RCC 7860 (cell line): ENCODE measurements at places on chromosomes 16 and 17.

DNA sequence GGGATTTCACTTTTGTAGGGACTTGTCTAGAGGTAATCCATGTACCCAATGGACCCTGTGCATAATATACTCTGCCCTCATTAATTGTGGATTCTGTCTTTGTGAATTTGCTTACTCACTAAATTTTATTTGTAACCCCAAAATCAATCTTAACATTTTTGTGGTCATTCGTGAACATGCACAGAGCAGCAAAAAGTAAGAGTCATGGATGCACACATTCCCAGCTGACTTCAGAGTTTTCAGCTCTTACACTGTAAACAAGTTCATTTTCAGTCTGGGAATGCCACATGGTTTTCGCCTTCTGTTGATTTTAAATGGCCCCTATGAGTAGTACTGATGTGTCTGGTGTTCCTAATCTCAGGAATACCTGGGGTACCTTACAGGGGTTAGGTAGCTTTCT lies 24.3 kb downstream of the TAC4 start:
- no peak for DNase-seq

- no peak for DNase-seq
These were observed 38.2 kb downstream of the USP32 start for GRCh38 chr17:60353773-60354172.

- DNase-seq, result no peak
These were observed 4.5 kb downstream of the CBX8 start for GRCh38 chr17:79792341-79792871.

- peak; percentile 31 for DNase-seq
These were observed 201.2 kb upstream of the HSBP1 start for GRCh38 chr16:83606486-83607030.

- no peak for DNase-seq
These were observed 3.6 kb downstream of the CBX8 start for GRCh38 chr17:79792984-79793923.

GRCh38 chr16:79977940-79978836 lies 377.7 kb upstream of the MAF start:
- no peak for DNase-seq

GRCh38 chr17:2214047-2214928 lies 89.3 kb downstream of the SMG6 start:
- DNase-seq, result peak; percentile 9

GRCh38 chr17:43702637-43703036 lies 40.9 kb upstream of the MEOX1 start:
- no peak for DNase-seq

DNA sequence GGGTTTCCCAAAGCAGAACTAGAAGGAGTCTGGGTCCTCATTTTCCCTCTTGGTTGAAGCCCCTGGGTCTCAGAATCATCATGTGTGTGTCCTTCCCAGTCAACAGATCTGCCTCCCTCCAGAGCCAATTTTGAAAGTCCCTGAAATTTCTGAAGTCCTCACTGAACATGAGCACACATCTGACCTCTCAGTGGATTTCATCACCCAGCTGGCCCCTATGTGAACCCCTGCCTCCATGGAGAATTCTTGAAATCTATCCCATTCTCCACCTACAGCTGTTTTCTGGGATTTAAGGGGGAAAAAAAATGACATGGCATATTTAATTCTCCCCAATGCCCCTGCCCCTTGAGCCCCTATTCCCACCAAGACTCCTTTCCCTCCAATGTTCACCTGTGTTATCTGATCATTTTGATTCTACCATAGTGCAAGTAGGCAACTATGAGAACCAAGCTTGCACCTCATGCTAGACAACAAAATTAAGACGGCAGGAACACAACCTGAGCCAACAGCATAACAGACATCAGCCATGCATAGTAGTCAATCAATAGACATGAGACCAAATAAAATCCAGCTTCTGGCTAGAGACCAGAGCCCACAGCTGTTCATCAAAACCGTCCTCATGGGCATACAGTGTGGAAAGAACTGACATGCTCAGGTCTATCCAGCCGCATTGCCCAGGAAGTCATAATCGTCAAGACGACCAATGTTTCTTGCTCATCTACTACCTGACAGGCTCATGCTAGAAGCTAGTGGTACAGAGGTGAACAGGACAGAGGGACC lies 14.9 kb downstream of the SOX9 start:
- no peak for DNase-seq

DNA sequence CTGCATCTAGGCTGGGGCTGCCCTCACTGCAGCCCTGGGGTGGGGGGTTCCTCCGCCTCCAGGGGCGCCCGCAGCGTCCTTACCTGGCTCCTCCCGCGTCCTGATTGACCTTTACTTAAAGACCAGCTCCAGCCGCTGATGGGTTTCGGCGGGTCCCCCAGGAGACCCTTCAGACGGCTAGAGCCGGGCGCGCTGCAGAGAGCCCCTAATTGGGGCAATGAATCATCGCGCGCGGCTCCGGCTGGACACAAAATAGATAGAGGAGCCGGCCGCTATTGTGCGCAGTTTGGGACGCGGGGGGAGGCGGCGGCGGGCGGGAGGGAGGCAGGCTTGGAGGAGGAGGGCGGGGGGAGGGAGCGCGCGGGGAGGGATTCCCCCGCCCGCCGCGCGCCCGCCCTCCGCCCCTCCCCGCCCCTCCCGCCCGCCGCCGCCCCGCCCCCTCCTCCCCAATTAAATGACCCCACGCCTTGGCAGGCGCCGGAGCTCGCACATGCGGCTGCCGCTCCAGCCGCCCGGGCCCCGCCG lies 56.5 kb upstream of the CIBAR2 start:
- DNase-seq, result no peak

DNA sequence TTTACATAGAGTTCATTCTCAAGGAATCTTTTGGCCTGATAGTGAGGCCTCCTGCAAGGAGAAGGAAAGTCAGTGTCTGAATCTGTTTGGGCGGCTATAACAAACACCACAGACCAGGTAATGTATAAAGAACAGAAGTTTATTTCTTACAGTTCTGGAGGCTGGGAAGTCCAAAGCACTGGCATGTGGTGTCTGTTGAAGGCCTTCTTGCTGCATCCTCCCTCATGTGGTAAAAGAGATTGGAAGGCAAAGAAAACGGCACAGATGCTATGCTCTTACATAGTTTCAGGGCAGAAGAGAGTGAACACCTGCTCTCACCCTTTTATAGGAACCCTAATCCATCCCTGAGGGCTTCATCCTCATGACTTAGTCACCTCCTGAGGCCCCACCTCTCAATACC lies 31.2 kb upstream of the DNAJA2 start:
- DNase-seq, result no peak
